A549 treated with CORT108297 at 1 μM for 4 hours (cell line): ENCODE measurements at places on chromosomes 2 and 18. TPM values are rescaled to one million over a fixed set of nuclear protein-coding genes. Genes with fewer than 3 reads are reported as not detected.

The VWA3B gene
- total RNA-seq, result 0.06 to 0.26 TPM (median 0.09 TPM) in 5 replicates

The ARHGEF33 gene
- 0.03 to 0.11 TPM (median 0.08 TPM) in 4 of 5 replicates, not detected in the other for total RNA-seq

The GALNT3 gene
- total RNA-seq, result 0.04 to 0.05 TPM in 2 of 5 replicates, not detected in the others

The CYP26B1 gene
- 10.9 to 18.3 TPM (median 15.1 TPM) in 5 replicates for total RNA-seq

The ABCB11 gene
- total RNA-seq, result 0.01 to 0.02 TPM (median 0.02 TPM) in 5 replicates

The DPYSL5 gene
- total RNA-seq, result 3.8 to 6.8 TPM (median 5.0 TPM) in 5 replicates

The ACKR3 gene
- 20.2 to 28.9 TPM (median 24.0 TPM) in 5 replicates for total RNA-seq

The PAIP2B gene
- 0.25 to 0.35 TPM (median 0.27 TPM) in 5 replicates for total RNA-seq

The CHRNG gene
- total RNA-seq, result not detected in 5 replicates

The ZBTB14 gene
- total RNA-seq, result 6.3 to 8.3 TPM (median 7.3 TPM) in 5 replicates

The GAL3ST2 gene
- 0.13 to 0.35 TPM (median 0.32 TPM) in 5 replicates for total RNA-seq
